ENCODE measurements at places on chromosomes 1 and 21.

DNA sequence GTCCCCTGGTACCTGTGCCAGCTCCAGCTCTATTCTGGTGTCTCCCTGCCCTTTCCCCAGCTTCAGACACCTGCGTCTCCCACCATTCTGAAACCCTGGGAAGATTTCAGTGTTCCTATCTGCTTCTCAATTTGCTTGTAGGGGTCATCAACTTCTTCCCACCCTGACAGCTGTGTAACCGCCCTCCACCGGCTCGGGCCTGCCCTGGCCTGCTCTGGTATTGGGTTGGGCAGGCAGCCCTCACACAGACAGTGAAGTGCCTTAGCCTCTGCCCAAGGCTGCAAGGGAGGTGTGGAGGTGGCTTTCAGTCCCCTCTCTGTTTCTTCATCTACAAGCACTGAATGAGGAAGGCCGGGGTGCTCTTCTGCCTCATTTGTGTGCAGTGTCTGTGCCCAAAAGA is 97.2 kb downstream of the LAMC2 start:
- DNase-seq = no peak

- DNase-seq = no peak
These were observed 113.1 kb downstream of the PCBP3 start for GRCh38 chr21:45756669-45757068.

- no peak for DNase-seq
These were observed 16.9 kb upstream of the PTTG1IP start for GRCh38 chr21:44890338-44890931.

GRCh38 chr1:65813956-65814355 is 21.3 kb downstream of the PDE4B start:
- DNase-seq = no peak

- DNase-seq = no peak
These were observed 22.1 kb downstream of the RRP1 start for GRCh38 chr21:43811262-43812105.

GRCh38 chr1:209421186-209421585 is 162.3 kb upstream of the CAMK1G start:
- DNase-seq = no peak

- DNase-seq = no peak
These were observed 37.1 kb upstream of the KANK4 start for GRCh38 chr1:62356257-62356835.

GRCh38 chr1:4062041-4062440 is 162.0 kb upstream of the C1orf174 start:
- DNase-seq = no peak

DNA sequence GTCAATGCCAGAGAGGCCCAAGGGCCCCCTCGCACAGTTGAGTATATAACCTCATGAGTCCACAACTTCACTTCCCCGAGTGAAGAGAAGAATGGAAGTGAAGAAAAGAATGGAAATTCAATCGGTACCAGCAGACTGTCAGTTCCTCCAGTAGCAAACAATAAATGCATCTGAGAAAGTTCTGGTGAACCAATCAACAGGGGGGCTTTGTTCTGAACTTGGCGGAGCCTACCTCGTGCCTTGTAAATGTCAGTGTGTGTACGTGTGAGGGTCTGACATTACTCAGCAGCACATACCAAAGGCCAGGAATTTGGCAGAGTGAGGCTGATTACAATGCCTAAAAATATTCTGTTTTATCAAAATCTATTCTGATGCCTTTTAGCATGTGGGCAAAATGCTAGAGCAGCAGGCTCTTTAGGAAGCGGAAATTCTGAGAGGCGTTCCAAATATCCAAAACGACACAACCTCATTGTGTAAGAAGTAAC is 238.5 kb downstream of the LTN1 start:
- DNase-seq = no peak

- DNase-seq = no peak
These were observed 19.6 kb downstream of the BACH1 start for GRCh38 chr21:29318354-29318753.

- peak; percentile 86 for DNase-seq
These were observed 49.0 kb downstream of the BRINP2 start for GRCh38 chr1:177219554-177220458.

DNA sequence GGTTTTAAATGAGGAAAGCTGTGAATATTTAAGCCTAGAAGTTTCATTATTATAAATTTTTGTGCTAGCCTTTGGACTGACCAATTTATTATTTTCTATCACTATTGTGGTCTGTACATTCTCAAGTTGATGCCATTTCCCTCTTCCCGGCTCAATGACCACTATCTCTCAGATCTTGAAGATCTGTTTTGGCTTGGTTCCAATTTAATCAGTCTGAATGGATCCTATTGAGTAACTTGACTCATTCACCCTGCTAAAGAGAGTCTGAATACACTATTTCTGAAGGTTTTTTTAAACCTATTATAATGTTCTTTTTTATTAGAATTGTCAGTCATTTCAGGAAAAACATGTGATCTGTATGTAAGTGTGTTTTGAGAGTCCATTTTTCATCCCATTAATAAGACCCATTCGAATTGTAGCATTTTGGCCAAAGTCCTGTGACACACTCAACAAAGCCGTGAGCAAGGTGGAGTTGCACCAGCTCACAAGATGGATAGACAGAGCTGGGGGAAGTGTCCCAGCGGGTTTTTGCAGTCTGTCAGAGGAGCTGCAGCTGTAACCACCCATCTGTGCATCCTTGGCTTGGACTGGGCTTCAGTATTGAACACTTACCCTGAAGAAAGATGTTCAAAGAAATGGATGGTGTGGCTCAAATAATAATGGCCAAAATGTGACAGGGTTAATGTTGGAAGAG is 145.6 kb downstream of the NFIA start:
- DNase-seq = no peak

GRCh38 chr1:31679676-31680230 is 24.1 kb downstream of the COL16A1 start:
- DNase-seq = no peak

- no peak for DNase-seq
These were observed 190.9 kb downstream of the NFIA start for GRCh38 chr1:61273167-61273705.

GRCh38 chr1:67892476-67893125 is 59.3 kb upstream of the GNG12 start:
- no peak for DNase-seq

- DNase-seq = no peak
These were observed 390.2 kb downstream of the USH2A start for GRCh38 chr1:216032961-216033614.

DNA sequence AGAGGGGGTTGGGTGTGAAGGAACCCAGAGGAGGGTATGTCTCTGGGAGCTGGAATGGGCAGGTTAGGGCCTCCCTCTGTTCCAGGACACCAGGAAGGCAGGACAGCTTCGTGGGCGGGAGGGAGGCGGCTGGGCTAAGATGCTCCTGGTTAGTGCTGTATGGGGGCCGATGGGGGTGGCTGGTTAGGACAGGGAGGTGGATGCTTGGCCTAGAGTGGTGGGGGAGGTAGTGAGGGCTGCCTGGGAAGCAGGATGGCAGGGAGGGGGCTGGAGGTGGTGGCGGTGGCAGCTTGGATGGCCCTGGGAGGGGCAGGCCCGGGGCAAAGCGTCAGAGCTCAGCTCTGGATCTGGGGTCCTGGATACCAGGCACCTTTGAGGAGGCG is 6.2 kb upstream of the MMP23B start:
- no peak for DNase-seq

GRCh38 chr21:44566403-44566802 is 7.1 kb upstream of the KRTAP10-4 start:
- DNase-seq = no peak

Data from small intestine (tissue), 16 donors.